ENCODE measurements at places on chromosomes 13 and 19. TPM values are rescaled to one million over a fixed set of nuclear protein-coding genes. Genes with fewer than 3 reads are reported as not detected.

GPR180 gene
- 3.4 TPM for total RNA-seq

SYCN gene
- not detected for total RNA-seq

RDH13 gene
- total RNA-seq, result 19.1 TPM

KCNN1 gene
- total RNA-seq, result 0.53 TPM

ZFP28 gene
- total RNA-seq, result 3.5 TPM

SLC17A7 gene
- 0.71 TPM for total RNA-seq

BICRA gene
- 13.9 TPM for total RNA-seq

N4BP2L1 gene
- 0.42 TPM for total RNA-seq

OVOL3 gene
- total RNA-seq, result 0.78 TPM
